ENCODE measurements at places on chromosomes 7 and 10. TPM values are rescaled to one million over a fixed set of nuclear protein-coding genes. Genes with fewer than 3 reads are reported as not detected.

AGAP3 gene
- total RNA-seq: 73.3 TPM

- no peak for DNase-seq
These were observed 32.7 kb downstream of the ADAP1 start for GRCh38 chr7:921581-922333.

DNA sequence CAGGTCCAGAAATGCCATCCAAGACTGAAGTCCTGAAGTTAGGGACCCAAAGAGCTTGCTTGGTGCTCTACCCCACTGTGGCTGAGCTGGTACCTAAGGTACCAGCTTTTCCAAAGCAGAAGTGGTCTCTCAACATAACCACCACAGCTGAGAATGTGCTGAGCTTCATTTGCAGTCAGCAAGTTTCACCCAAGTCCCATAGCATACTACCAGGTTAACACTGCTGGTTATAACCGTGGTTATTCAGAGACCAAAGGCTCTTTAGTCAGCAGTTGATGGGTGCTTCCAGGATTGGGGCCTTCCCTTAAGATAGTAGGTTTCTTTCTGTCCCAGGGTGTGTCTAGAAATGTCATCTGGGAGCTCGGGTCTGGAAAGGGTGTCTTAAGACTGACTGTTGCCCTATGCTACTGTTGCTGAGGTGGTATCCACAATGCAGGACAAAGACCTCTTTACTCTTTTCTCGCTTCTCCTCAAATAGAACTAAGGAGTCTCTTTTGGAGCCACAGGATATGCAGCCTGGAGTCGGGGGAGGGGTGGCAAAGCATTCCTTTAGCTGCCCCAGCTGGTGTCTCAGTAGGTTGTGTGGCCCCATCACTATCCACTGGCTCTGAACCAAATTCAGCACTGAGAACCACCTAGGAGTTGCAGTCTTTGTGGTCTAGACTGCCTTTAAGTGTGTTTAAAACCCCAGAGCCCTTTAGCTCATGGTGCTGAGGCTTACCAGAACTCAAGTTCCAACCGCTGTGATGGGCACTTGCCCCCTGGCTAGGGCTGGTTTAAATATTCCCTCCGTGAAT is 354.9 kb upstream of the SEMA3C start:
- no peak for DNase-seq

GRCh38 chr10:49650724-49651034 is 28.8 kb upstream of the C10orf53 start:
- DNase-seq: no peak

GRCh38 chr10:6305401-6306321 is 102.9 kb downstream of the PFKFB3 start:
- DNase-seq: no peak

ADAM12 gene
- total RNA-seq: 5.5 TPM

All from HFFc6 (cell line).